Fibroblast of skin of right biceps (primary cell): ENCODE measurements at places on chromosomes 1 and 21.

DNA sequence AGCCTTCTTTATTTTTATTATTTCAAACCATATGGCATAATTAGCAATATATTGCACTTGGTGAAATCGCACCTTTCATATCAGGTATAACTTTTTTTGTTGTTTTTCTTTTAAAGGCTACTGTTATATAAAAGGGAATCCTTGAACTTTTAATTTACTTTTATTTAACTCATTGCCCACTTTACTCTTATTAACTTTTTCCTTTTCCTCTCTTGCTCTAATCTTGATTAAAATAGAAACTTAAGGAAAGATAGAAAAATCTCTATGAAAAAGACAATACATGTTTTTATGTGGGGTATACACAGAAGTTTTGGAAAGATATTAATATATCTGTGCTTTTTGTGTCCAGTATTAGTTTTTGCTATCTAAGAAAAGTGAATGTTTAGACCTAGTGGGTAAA lies 805.8 kb downstream of the USP25 start:
- no peak for DNase-seq

- DNase-seq, result peak; percentile 29
Measured at GRCh38 chr1:75855010-75855409, 58.3 kb downstream of the MSH4 start.

GRCh38 chr1:230153641-230154296 lies 86.7 kb downstream of the GALNT2 start:
- DNase-seq, result no peak

GRCh38 chr1:59266927-59267293 lies 30.0 kb upstream of the FGGY start:
- DNase-seq, result no peak

- DNase-seq, result no peak
Measured at GRCh38 chr1:65698590-65698989, 94.1 kb upstream of the PDE4B start.

- DNase-seq, result no peak
Measured at GRCh38 chr1:214321705-214322453, 40.9 kb downstream of the SMYD2 start.

DNA sequence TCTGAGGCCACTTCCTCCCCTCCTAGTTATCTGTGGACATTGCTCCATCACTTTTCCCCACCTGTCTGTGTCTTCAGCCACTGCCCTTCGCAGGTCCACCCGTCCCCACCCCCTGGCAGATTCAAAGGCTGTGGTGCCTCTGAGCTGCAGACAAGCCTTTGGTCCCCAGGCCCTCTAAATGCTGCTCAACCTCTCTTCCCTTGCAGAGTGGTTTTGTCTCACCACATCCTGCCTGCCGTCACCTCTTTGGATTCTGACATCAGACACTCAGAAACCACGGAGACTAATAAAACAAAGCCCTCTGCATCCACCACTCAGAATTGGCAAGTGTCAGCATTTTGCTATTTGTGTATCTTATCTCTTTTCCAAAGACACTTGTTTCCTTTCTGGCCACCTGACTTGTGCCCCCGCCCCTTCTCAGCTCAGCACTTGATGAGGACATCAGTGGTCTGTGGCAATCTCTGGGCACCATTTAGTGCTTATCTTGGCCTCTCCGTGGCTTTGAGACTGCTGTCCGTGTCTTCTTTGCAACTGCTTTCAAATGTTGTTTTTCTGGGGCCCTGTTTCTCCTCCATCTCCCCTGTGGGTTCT lies 7.7 kb downstream of the CNIH3 start:
- DNase-seq, result peak; percentile 97

DNA sequence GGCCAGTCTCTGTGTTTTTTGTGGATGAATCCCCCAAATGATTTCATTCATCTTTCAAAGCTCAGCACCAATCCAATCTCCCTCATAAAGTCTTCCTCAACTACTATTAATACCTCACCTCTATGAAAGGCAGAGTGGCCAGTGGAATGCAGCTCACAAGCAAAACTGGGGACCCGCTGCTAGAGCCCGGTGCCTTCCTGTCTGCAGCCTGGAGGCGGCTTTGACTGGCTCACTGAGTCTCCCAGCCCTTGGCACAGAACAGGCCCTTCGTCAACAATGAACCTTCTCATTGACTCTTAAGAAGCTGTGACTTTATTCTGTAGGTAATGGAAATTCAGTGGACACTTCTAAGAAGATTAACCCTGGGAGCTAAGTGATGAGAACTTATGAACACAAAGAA lies 86.8 kb upstream of the RAB4A start:
- DNase-seq, result no peak

DNA sequence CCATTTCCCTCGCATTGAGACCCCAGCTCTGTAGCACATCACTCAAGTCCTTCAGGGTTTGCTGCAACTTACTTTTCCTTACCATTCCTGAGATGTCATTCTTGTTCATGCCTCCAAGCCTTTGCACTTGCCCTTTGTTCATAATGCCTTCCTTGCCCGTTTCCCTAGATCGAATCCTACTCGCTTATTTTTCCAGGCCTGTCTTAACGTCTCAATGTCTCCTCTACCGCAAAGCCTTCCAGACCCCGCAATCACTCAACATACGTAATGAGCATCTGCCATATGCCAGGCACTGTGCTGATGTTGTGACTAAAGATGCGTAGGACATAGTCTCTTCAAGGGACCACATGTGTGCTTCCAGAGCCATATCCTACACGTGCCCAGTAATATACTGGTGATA lies 31.1 kb upstream of the CNIH3 start:
- no peak for DNase-seq

DNA sequence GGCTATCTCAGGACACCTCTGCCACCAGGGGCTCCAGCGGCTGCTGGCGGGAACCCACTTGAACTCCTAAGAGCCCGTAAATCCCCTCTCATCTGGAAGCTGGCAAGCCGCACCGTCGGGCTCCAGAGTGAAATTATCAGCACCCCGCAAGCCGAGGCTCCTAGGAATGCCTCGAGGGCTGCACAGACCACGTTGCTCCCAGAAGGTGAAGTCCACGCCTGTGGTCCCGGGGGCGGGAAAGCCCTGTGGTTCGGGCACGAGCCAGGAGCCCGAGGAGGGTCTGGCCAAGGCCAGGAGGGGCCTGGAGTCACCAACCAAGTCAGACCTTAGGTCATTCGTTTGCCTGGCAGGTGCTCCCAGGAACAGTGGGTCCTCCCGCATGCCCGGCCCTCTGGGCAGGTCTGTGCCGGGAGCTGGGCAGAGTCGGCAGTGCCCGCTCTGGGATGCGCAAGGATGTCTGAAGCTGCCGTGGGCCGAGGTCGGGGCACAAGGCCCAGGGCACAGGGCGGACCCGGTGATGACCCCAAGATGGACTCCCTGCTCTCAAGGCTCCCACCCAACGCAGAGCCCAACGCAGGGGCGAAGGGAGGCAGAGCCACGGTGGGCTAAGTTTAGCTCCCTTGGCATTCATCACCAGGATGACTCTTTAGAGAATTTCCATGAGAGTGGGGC lies 8.9 kb downstream of the ACTRT2 start:
- DNase-seq, result no peak

DNA sequence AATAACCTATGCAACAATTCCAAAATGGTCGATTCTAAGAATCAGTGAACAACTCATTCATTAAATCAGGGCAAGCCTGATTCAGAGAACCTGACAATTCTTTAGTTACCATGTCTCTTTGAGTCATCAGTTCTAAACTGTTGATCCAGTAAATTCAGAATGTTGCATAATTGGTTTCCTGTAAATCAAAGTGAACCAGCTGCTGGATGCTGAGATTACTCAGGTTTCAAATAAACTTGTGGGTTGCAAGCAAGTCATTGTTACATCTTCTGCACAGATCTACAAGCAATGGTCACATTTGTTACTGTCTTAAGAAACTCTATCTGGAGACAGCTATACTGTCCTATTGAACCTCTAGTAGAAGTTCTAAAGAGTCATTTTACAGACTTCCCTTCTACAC lies 16.5 kb downstream of the PLA2G2D start:
- DNase-seq, result peak; percentile 34

DNA sequence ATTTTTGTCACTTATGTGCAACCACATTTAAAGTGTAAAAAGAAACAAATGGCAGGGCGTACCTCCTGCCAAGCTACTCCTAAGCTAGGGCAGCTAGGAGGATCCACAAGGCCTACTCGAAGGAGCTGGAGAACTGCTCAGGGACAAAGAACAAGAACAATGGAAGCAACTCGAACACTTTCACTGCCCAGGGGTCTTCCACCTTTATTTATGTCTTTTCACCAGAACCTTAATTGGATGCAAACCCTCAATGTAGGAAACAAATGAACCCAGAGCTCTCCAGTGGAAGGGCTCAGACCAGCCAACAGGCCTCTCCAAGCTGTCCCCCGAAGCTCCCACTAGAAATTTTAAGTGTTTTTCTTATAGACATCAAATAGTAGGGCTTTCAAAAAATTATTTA lies 39.9 kb downstream of the C1orf198 start:
- no peak for DNase-seq

DNA sequence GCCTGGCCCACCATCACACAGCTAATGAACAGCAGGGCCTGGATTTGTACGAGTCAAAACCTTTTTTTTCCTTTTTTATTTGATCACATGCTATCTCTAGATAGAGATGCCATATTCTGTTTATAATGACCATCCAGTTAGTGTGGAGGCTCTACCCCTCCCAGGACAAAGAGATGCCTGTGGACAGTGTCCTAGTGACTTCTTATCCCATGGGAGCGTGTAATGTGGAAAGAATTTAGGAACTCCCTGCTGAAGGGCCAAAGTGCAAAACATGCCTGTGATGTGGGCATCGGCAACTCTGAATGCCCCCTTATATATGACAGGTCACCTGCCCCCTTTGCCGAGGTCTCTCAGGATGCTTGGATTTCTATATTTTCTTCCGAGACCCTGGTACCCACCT lies 292.2 kb downstream of the RRAGC start:
- no peak for DNase-seq

GRCh38 chr1:40824591-40825434 lies 37.4 kb downstream of the CITED4 start:
- peak; percentile 51 for DNase-seq

GRCh38 chr1:200380589-200381021 lies 29.2 kb downstream of the ZNF281 start:
- no peak for DNase-seq

DNA sequence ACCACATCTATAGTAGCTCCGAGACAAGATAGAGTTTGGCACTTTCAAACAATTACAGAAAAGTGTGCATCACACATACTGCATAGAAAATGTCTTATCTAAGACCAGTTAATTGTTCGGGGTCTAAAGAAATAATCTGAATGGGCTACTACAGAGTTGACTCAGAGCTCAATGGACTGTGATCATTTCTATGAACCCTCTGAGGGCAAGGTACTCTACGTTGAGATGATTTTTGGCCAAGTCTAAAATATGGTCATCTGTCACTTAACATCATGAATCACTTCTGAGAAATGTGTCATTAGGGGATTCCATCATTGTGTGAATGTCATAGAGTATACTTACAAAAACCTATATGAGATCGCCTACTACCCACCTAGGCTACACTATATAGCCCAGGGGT lies 123.5 kb downstream of the SLC44A5 start:
- no peak for DNase-seq

GRCh38 chr21:26842974-26843932 lies 2.0 kb downstream of the ADAMTS1 start:
- DNase-seq, result peak; percentile 98

- DNase-seq, result peak; percentile 88
Measured at GRCh38 chr1:117838911-117839310, 90.5 kb downstream of the GDAP2 start.
